NCI-H524 treated with DMSO at 0.1 percent for 48 hours (cell line): ENCODE measurements at places on chromosomes 2 and 18.

GRCh38 chr18:76488190-76488589 is 6.9 kb downstream of the ZNF516 start:
- no peak for DNase-seq

GRCh38 chr18:44507729-44508325 is 172.9 kb upstream of the SETBP1 start:
- no peak for DNase-seq

- no peak for DNase-seq
These were observed 284.6 kb downstream of the DPP10 start for GRCh38 chr2:114727012-114727411.

DNA sequence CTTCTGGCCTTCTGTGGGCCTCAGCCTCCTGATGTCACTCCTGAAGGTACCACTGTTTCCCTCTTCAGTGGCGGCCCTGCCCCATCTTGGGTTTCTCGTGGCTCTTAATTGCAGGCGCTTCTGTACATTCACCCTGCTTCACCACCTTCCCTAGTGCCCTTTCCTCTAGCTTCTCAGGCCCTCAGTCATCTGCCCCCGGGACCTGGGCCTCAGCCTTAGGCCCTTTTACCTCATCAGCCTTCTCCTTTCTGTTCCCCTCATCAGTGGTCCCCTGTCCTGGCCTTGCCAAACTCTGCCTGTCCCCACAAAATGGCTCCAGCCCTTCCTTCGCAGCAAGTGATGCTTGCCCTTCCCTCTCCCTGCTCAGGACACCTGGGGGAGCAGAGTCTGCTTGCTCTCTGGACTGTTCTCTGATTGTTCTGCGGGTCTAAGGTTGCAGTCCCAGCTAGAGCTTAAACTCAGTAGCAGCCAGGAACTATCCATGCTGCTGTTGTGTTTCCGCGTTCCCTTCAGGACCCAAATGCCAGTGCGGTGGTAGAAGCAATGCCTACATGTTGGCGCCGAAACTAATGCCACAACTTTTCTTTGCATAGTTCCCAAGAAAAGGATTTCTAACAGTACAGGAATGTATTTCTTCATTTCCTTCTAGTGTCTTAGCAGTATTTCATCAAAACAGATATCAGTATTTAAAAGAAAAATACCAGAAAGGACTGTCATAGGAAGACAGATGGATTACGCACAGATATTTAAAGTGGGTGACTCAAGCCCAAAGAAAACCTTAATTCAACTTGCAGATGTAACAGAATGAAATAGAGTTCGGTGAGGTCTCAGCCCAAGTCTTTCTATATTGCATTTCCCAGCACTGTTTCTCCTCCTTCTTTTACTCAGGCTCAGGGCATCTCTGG is 7.5 kb downstream of the ASB1 start:
- DNase-seq: no peak

DNA sequence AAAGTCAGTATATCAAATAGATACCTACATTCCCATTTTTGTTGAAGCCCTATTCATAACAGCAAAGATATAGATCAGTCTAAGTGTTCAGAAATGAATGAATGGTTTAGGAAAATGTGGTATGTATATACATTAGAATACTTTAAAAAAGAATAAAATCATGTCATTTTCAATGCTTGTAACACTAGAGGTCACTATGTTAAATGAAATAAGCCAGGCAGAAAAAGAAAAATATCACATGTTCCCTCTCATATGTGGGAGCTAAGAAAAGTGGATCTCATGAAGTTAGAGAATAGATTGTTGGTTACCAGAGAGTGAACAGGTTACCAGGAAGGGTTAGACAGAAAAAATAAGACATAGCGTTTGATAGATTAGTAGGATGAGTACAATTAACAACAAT is 1111.0 kb upstream of the SLC39A10 start:
- no peak for DNase-seq

- no peak for DNase-seq
These were observed 11.2 kb downstream of the BIN1 start for GRCh38 chr2:127095784-127096183.

DNA sequence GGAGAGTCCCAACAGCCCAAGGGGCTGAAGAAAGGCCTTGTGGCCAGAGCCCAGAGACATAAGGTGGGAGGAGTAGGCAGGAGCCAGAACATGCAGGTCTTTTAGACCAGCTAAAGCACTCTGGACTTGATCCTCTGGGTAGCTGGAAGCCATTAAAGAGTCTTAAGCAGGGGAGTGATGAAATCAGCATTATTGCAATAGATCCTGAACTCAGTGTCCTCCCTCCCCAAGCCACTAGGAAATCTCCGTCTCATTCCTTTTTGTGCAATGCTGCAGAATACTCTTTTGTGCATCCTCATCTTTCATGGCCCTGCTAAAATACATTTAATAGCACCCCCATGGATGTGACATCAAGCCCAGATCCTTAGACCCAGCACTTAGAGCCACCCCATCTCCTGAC is 58.6 kb upstream of the ZCCHC2 start:
- no peak for DNase-seq

DNA sequence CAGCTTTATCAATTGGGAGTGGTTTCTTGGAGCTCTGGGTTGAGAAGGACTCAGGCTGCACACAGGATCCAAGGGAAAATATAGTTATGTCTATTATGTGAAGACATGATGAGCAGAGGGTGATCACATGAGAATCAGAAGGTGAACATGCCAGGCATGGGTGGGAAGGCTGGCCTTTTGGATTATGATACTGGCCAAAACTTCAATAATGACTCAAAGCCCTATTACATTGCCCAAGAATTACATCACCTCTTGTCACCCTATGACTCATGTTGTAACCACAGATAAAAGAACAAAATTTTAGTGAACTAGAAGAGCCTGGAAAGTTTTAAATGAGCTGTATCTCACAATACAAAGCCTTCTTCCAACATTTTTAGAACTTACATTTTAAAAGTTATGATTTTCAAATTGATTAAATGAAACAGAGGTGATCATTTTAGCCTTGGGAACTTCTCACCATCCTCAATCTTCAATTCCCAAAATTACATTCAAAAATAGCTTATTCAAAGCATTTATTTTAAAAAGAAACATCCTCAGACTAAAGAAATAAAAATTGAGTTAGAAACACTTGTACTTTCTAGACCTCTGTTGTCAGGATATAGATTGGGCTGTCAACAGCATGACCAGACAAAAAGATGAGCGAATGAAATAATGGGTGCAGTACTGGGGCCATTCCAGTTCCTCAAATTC is 428.3 kb downstream of the MBD2 start:
- no peak for DNase-seq

- no peak for DNase-seq
These were observed 52.7 kb downstream of the TET3 start for GRCh38 chr2:74037379-74037860.

DNA sequence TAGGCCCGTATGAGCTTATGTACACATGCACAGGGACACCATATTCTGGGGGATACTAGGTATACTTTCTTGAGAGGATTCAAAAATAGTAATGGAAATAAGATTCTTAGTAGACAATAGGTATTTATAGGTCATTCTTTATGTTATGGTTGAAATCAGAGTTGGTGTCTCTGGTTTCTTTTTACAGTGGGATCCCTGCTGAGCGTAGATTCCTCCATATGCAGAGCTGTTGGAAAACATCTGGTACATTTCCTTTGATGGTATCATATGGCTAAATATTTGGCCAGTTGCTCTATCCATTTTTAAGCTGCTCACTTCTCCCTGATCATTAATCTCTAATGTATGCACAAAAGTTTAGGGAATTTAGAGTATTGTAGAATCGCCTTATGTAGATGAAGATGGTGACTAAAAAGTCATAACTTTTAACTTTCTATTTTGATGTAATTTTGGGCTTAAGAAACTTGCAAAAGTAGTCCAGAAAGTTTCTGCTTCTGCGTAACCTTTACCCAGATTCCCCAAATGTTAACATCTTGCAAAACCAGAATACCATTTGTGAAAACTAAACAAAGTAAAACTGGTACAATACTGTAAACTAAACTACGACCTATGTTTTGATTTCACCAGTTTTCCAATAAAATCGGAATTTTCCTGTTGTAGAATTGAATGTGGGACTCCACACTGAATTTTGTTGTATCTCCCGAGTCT is 5.4 kb downstream of the ARHGAP28 start:
- DNase-seq: peak; percentile 73
